ENCODE measurements at places on chromosomes 7 and 10.

DNA sequence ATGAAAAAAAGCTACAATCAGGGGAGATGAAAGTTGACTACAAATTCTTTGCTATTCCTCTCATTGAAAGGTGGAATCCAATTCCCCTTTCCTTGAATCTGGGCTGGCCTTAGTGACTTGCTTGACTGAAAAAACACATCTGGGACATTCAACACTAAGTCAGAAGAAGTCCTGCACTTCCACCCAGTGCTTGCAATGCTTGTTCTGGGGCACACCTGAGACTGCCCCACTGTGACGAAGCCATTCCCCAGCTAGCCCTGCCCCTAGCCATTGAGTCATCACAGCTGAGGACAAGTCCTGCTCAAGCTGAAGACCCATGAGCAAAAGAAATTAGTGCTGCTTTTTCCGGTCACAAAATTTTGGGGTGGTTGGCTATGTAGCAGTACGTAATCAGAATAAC, 19.2 kb upstream of the GRID1 start:
- no peak for DNase-seq

DNA sequence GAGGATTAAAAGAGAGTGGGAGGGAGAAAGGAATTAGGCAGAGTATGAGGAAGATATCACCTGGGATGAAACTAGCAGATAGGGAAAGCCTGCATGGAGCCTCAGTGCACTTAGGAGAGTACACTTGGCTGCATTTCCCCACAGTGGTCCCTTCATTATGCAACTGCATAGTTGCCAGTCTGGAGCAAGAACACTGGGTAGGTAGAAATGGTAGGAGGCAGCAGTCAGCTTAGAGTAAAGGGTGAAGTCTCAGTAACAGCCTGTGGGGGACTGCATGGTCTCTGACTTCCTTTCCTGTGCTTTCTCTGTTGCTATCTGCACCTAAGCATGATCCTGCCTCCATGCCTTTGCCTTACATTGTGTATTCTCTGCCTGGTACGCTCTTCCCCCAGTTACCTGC, 14.0 kb upstream of the PCGF5 start:
- DNase-seq, result peak; percentile 47

GRCh38 chr7:38674513-38674912, 43.3 kb upstream of the AMPH start:
- no peak for DNase-seq

GRCh38 chr7:127652333-127653248, 597 bp downstream of the SND1 start:
- peak; percentile 68 for DNase-seq

GRCh38 chr7:66815951-66816350, 75.4 kb downstream of the RABGEF1 start:
- DNase-seq, result no peak

DNA sequence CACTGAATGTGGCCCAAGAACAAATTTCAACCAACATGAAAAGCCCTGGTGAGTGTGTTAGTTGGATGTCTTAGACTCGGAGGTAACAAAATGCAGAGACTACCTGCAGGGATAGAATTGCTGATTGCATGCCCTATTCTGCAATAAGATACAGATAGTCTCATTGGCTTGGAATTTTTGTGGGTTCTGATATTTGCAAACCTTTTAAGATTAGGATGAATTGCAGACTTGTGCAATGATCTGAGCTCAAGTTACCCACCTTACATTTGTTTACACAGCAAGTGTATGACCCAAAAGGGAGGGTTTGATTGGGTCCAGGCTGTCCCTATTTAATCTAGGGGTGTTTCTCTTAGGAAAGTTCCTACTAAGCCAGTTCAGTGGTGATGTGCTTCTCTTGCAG, 45.4 kb downstream of the GPR37 start:
- no peak for DNase-seq

DNA sequence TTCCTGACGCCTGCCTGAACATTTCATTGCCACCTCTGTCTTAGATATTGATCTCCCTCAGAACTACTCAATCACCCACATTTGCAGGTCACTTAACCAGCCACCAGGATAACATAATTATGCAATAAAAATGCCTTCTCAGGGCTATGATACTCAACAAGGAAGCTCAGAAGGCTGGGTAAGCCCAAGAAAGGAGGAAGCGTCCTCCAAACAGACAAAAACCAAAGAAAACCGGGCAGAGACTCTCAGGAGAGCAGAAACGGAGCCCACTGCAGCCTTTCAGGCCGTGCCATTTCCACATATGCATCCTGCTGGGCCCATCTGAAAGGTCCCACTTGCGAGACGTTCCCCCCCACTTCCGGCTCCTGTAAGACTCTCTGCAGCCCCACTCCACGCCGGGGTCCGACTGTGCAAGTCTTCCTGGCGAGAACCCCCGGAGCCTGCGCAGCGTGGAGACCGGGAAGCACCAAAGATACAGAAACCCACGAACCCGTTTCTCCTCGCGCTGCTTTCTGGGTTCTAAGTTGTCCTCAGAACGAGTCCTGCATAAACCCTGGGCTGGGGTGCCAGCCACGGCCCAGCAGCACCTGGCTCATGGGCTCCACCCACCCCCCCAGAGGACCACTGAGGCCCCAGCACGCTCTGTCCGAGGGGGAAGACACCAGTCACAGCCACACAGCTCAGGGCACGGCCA, 83.7 kb downstream of the DIP2C start:
- no peak for DNase-seq

- DNase-seq, result no peak
Measured at GRCh38 chr7:149885191-149886017, 11.6 kb downstream of the ATP6V0E2 start.

DNA sequence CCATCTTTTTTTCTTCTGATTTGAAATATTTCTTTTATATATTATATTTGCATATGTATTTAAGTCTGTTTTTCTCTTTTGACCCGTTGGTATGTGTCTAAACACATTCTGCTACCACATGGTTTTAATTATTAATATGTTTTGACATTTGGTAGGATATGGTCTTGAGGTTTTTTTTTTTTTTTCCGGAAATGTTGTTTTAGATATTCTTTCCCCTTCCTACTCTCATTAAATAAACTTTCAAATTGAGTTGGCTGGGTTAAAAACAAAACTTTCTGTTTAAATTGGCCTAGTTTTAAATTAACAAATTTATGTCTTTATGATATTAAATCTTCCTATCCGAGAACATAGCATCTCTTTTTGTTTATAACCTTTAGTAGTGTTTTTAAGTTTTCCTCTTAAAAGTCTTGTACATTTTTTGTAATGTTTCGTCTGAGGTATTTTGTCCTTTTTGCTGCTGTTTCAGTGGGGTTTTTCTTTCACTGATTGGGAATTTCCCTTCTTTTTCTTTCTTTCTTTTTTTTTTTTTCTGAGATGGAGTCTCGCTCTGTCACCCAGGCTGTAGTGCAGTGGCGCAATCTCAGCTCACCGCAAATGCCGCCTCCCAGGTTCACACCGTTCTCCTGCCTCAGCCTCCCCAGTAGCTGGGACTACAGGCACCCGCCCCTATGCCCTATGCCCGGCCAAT, 25.4 kb downstream of the STAM start:
- DNase-seq, result no peak

GRCh38 chr7:98994046-98994944, 116.0 kb downstream of the TRRAP start:
- DNase-seq, result no peak

GRCh38 chr10:103696094-103696410, 159.3 kb downstream of the SH3PXD2A start:
- no peak for DNase-seq

- no peak for DNase-seq
Measured at GRCh38 chr7:24052572-24053260, 231.3 kb upstream of the NPY start.

DNA sequence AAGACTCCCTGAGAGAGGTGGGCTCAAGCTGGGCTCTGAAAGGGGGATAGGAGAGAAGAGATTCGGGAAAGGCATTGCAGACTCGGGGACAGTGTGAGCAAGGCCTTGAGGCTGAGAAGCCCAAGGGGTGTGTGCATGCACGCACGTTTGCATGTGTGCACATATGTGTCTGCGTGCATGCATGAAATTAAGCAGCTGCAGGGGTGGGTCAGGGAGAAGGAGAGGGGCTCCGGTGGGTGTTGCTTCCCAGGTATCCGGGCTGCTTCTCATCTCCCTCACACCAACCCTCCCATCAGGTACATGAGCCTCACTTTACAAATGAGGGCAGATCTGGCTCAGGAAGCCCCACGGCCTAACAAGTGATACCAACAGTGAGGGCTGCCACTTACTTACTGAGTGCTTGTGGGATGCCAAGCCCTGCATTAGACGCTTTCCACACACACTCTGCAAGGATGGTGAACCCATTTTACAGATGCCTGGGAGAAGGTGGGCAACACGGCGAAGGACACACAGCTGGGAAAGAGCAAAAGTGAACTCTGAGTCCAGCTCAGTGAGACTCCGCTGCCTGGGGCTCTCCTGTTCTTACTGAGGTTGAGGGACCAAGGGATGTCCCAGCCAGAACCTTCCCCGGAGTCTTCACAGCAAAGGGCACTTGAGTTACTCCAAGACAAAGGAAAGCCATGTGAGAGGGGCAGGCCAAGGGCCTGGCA, 26.4 kb downstream of the ZCCHC24 start:
- no peak for DNase-seq

GRCh38 chr10:96978621-96979154, 146.6 kb downstream of the LCOR start:
- DNase-seq, result no peak

All from NAMALWA (cell line).